Chondrocyte (in vitro differentiated cells): ENCODE measurements at places on chromosomes 7 and 10. TPM values are rescaled to one million over a fixed set of nuclear protein-coding genes. Genes with fewer than 3 reads are reported as not detected.

CCL26 gene
- not detected in 3 replicates for total RNA-seq

ENO4 gene
- 0.45 to 3.2 TPM (median 0.90 TPM) in 3 replicates for total RNA-seq

ELN gene
- 8,224 to 15,554 TPM (median 15,093 TPM) in 3 replicates for total RNA-seq

HTR7 gene
- total RNA-seq: 0.32 to 0.33 TPM in 2 of 3 replicates, not detected in the other

PTF1A gene
- not detected in 3 replicates for total RNA-seq

OR2A1 gene
- total RNA-seq: not detected in 3 replicates

HSPA12A gene
- 5.8 to 9.7 TPM (median 6.9 TPM) in 3 replicates for total RNA-seq

CDHR1 gene
- 0.24 to 5.1 TPM (median 3.5 TPM) in 3 replicates for total RNA-seq

AKR1C3 gene
- total RNA-seq: 0.46 to 0.54 TPM (median 0.50 TPM) in 3 replicates

CDC14C gene
- not detected in 3 replicates for total RNA-seq

DPYSL4 gene
- 19.9 to 37.6 TPM (median 35.2 TPM) in 3 replicates for total RNA-seq

SLC26A4 gene
- total RNA-seq: 0.55 to 0.85 TPM (median 0.60 TPM) in 3 replicates

DNA sequence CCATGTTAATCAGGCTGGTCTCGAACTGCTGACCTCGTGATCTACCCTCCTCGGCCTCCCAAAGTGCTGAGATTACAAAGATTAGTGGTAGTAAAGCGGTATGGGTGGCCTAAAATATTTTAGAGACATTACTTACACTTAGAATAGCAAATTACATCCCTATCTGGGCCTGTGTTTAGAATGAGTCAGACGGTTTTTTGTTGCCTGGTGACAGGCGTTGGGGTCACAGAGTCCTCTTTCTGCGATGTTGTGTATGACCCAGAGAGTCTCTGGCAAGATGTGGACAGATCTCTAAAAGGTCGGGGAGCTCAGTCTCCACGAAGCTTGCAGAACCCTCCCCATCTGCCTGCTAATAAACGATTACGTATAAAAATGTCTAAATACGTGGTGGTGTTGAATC lies 39.6 kb upstream of the PRKCQ start:
- peaks cover 4% of the 10 kb centered on the region for H3K27me3 ChIP-seq
- H3K4me3 ChIP-seq: no peak overlapping the region
- no peaks in the 10 kb centered on the region for H3K4me1 ChIP-seq

- DNase-seq: no peak
- peaks cover 34% of the 10 kb centered on the region for H3K27me3 ChIP-seq
- no peak overlapping the region for H3K4me3 ChIP-seq
- H3K36me3 ChIP-seq: no peaks in the 10 kb centered on the region
These were observed 120.3 kb upstream of the PTPRZ1 start for GRCh38 chr7:121752706-121753105.

GRCh38 chr7:103955985-103956384 lies 33.5 kb downstream of the RELN start:
- H3K4me1 ChIP-seq: no peaks in the 10 kb centered on the region
- peaks cover 36% of the 10 kb centered on the region for H3K27me3 ChIP-seq
- no peak overlapping the region for H3K4me3 ChIP-seq
- no peak overlapping the region for H3K27ac ChIP-seq
- DNase-seq: no peak
- no peaks in the 10 kb centered on the region for H3K36me3 ChIP-seq

GRCh38 chr10:93471110-93471651 lies 11.0 kb downstream of the MYOF start:
- peak overlapping the region; percentile 33 for H3K4me3 ChIP-seq
- peak overlapping the region; percentile 98 for H3K27ac ChIP-seq
- H3K27me3 ChIP-seq: no peaks in the 10 kb centered on the region
- H3K36me3 ChIP-seq: peaks cover 20% of the 10 kb centered on the region
- peaks cover 89% of the 10 kb centered on the region for H3K4me1 ChIP-seq

DNA sequence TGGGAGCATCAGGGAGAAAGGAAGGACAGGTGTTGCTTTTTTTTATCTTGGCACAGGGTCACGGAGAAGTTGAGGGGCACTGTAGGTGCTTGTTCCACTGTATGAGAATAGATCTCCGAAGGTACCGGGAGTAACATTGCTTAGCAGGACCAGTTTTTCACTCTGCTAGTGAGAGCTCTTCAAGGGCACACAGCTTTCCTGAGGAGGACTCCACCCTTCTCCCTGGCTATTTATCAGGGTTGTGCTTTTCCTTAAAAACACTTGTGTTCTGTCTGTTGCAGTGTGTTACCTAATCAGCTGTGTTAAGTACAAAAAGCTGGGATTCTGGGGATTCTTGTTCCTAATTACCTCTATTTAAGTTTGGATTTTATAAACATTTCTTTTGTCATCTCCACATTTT lies 160.5 kb downstream of the SND1 start:
- peaks cover 65% of the 10 kb centered on the region for H3K4me1 ChIP-seq
- no peak overlapping the region for H3K27ac ChIP-seq
- H3K27me3 ChIP-seq: no peaks in the 10 kb centered on the region
- H3K36me3 ChIP-seq: peaks cover 3% of the 10 kb centered on the region

- peak overlapping the region; percentile 74 for H3K27ac ChIP-seq
- DNase-seq: no peak
- no peak overlapping the region for H3K4me3 ChIP-seq
- peaks cover 15% of the 10 kb centered on the region for H3K27me3 ChIP-seq
- H3K36me3 ChIP-seq: no peaks in the 10 kb centered on the region
These were observed 5.0 kb upstream of the RBM17 start for GRCh38 chr10:6083523-6084475.

DNA sequence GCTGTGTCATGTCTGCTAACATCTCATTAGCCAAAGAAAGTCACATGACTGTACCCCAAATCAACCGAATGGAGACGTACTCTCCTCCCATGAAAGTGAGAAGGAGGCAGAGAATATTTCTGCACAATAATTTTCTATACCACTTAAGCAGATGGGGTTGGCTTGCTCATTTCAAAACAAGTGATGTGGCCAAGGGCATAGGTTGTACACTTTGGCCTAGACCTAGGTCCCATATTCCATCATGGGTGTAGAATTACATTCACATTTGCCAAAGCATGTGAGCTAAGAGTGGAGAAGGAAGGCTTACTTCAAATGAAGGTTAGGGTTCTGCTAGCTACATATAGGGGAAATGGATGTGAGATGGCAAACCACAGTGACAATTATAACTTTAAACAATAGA lies 83.0 kb downstream of the ZNF365 start:
- no peaks in the 10 kb centered on the region for H3K27me3 ChIP-seq
- H3K4me1 ChIP-seq: peaks cover 18% of the 10 kb centered on the region
- peaks cover 1% of the 10 kb centered on the region for H3K36me3 ChIP-seq
- no peak overlapping the region for H3K27ac ChIP-seq

- H3K27me3 ChIP-seq: peaks cover 85% of the 10 kb centered on the region
- H3K27ac ChIP-seq: no peak overlapping the region
- H3K4me1 ChIP-seq: peaks cover 15% of the 10 kb centered on the region
- no peak for DNase-seq
- no peak overlapping the region for H3K4me3 ChIP-seq
These were observed 7.3 kb upstream of the FEZF1 start for GRCh38 chr7:122311734-122312450.

- H3K27me3 ChIP-seq: peaks cover 3% of the 10 kb centered on the region
- no peak overlapping the region for H3K27ac ChIP-seq
- DNase-seq: no peak
- no peaks in the 10 kb centered on the region for H3K4me1 ChIP-seq
- no peaks in the 10 kb centered on the region for H3K36me3 ChIP-seq
- H3K4me3 ChIP-seq: no peak overlapping the region
These were observed 144.6 kb upstream of the MDFIC start for GRCh38 chr7:114777288-114777687.

DNA sequence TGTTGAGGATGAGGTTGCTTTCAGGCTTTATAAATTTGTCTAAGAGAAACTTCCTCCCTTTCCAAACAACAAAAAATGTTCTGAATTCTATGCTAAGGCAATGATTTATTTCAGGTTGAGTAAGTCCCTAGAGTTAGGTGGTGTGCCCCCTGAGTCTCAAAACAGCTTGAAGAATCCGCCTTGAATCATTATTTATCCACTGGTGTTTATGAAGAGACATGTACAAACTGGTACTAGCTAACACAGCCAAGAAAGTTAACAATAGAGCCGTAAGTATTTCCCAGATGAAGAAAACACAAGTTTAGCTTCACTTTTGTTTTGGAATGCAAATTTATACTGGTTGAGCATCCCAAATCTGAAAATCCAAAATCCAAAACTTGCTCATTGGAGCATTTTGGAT lies 66.2 kb upstream of the SRPK2 start:
- peak overlapping the region; percentile 60 for H3K27ac ChIP-seq
- H3K36me3 ChIP-seq: peaks cover 10% of the 10 kb centered on the region
- peaks cover 27% of the 10 kb centered on the region for H3K4me1 ChIP-seq
- H3K4me3 ChIP-seq: no peak overlapping the region

GRCh38 chr10:47282005-47282656 lies 17.9 kb upstream of the GDF10 start:
- H3K27me3 ChIP-seq: peaks cover 26% of the 10 kb centered on the region
- DNase-seq: no peak
- H3K27ac ChIP-seq: no peak overlapping the region
- no peaks in the 10 kb centered on the region for H3K36me3 ChIP-seq
- H3K4me1 ChIP-seq: no peaks in the 10 kb centered on the region

- H3K27ac ChIP-seq: peak within 1 kb of the TSS; percentile 65
- no peaks in the 10 kb centered on the region for H3K27me3 ChIP-seq
- peaks cover 22% of the 10 kb centered on the region for H3K4me1 ChIP-seq
- H3K36me3 ChIP-seq: peaks cover 3% of the 10 kb centered on the region
These were observed at the start of gene AS3MT for GRCh38 chr10:102869258-102870198. Gene AS3MT (plus strand): TSS chr10:102869470. CDS start chr10:102869593, 123 bp downstream.

DNA sequence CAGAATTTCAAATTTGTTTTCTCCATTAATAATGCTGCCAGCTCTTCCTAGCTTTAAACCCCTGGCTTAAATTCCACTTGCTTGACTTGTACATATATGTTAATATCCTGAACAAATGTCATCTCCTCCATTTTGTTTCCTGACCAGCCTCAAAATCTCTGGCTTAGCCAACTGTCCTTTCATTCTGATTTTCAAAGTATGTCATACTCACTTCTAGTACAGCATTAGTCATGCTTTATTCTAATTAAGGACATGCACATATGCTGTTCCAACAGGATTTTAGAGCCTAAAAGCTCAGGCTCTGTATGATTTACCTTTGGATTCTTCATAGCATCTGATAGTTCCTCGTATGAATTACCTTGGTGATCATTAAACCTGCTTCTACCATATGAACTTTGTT lies 158.3 kb downstream of the ZNF438 start:
- H3K36me3 ChIP-seq: peaks cover 3% of the 10 kb centered on the region
- no peak for DNase-seq
- no peaks in the 10 kb centered on the region for H3K27me3 ChIP-seq
- no peak overlapping the region for H3K4me3 ChIP-seq

DNA sequence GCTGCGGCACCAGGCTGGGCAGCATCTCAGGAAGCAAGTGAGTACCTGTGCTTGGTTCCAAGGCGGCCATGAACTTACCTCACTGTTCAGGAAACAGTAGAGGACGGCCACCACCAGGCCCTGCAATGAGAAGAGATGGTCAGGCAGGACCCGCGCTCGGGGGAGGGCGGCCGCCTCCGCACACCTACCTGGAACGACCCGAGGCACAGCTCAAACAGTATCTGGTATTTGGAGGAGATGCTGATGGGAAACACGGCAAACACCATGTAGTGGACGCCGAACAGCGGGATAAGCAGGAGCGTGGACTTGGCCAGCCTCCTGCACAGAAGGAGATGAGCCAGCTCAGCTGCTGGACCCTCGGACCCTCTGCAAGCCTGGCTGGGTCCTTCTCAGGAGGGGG lies 112.9 kb downstream of the VIPR2 start:
- peaks cover 11% of the 10 kb centered on the region for H3K27me3 ChIP-seq
- H3K36me3 ChIP-seq: no peaks in the 10 kb centered on the region
- no peak overlapping the region for H3K4me3 ChIP-seq
- H3K4me1 ChIP-seq: peaks cover 15% of the 10 kb centered on the region

DNA sequence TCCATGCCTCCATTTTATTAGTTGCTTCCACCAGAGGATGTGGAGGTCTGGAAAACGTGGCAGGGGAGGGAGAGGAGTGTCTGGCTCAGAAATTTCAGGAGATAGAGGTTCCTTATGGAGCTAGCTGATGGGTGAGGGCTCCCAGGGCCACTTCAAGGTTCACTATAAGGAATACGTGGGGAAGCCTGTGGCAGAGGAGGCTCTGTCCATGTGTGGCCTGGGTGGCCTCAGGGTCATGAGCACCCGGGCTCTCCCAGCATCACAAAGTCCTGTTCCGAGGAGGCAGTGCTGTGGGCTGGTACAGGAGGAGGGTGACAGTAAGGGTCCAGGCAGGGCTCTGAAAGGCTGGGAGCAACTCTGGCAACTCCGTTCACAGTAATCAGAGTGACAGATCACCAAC lies 24.6 kb downstream of the ARHGAP22 start:
- H3K4me3 ChIP-seq: no peak overlapping the region
- no peak overlapping the region for H3K27ac ChIP-seq
- H3K4me1 ChIP-seq: peaks cover 22% of the 10 kb centered on the region
- H3K27me3 ChIP-seq: no peaks in the 10 kb centered on the region
- peaks cover 8% of the 10 kb centered on the region for H3K36me3 ChIP-seq
- no peak for DNase-seq

DNA sequence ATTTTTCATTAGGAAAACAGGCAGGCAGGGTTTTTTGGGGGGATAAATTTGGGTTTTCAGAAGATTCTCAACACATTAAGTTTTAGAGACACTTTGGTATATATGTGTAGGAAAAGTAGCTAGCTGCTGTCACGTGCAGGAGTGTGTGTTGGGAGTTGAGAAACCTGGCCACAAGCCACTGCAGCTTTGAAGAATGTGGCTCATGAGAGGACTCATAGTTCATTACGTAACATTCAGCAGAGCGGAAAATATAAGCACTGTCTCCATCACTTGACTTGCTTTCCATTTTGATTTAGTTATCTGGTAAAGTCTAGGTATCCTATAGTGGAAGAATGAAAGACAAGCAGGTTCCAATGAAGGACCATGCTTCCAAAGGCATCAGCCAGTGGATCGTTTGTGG lies 31.2 kb downstream of the SMNDC1 start:
- H3K27me3 ChIP-seq: no peaks in the 10 kb centered on the region
- H3K27ac ChIP-seq: no peak overlapping the region
- peaks cover 37% of the 10 kb centered on the region for H3K4me1 ChIP-seq
- H3K36me3 ChIP-seq: no peaks in the 10 kb centered on the region
- no peak for DNase-seq
- H3K4me3 ChIP-seq: no peak overlapping the region

GRCh38 chr7:16586081-16586874 lies 59.3 kb downstream of the ANKMY2 start:
- no peak overlapping the region for H3K27ac ChIP-seq
- no peaks in the 10 kb centered on the region for H3K36me3 ChIP-seq
- no peak overlapping the region for H3K4me3 ChIP-seq
- peaks cover 13% of the 10 kb centered on the region for H3K4me1 ChIP-seq
- no peak for DNase-seq

DNA sequence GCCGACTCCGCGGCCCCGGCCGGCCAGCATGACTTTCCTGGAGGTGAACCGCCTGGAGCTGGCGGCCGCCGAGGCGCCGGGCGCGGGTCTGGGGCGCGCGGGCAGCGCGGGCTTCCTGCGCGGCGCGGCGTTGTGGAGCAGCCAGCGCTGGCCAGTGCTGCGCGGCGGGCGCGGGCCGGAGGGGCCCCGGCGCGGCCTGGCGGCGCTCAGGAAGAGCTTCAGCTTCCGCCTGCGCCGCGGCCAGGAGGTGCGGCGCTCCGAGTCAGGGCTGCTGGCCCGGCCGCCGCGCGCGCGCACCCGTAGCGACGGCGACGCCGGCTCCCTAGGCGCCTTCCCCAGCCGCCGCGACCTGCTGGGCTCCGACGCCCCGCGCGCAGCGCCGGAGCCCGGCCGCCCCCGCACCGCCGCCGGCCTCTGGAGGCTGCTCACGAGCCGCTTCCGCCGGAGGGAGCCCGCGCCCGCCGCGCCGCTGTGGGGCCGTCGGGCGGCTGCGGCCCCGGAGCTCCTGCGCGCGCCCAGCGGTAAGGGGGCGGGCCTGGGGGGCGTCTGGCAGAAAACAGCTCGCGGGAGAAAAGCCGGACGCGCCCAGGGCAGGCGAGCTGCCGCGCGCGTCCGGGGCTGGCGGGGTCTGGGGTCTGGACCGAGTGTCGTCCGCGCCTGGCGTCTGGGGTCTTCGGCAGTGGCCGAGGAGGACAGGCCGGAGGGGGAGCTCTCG lies 29.0 kb downstream of the AGAP3 start:
- no peak overlapping the region for H3K27ac ChIP-seq
- no peak for DNase-seq
- peaks cover 11% of the 10 kb centered on the region for H3K36me3 ChIP-seq
- peak overlapping the region; percentile 62 for H3K4me3 ChIP-seq
- peaks cover 26% of the 10 kb centered on the region for H3K4me1 ChIP-seq
- H3K27me3 ChIP-seq: no peaks in the 10 kb centered on the region
